ENCODE measurements at places on chromosomes 11 and 22.

- no peak for DNase-seq
These were observed 68.5 kb downstream of the SPATA19 start for GRCh38 chr11:133776671-133777367.

DNA sequence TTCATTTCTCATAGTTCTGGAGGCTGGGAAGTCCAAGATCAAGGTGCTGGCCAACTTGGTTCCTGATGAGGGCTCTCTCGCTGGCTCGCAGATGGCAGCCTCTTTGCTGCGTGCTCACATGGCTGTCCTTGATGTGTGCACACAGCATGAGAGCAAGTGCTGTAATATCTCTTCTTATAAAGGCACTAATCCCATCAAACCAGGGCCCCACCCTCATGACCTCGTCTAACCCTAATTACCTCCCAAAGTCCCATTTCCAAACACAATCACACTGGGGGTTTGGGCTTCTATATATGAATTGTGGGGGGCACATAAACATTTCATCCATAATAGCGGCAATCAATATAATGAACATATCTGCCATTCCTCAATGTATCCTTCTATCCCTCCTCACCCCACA is 1062.1 kb downstream of the BRD1 start:
- DNase-seq: no peak

- DNase-seq: no peak
These were observed 112.8 kb upstream of the CADM1 start for GRCh38 chr11:115616971-115617370.

DNA sequence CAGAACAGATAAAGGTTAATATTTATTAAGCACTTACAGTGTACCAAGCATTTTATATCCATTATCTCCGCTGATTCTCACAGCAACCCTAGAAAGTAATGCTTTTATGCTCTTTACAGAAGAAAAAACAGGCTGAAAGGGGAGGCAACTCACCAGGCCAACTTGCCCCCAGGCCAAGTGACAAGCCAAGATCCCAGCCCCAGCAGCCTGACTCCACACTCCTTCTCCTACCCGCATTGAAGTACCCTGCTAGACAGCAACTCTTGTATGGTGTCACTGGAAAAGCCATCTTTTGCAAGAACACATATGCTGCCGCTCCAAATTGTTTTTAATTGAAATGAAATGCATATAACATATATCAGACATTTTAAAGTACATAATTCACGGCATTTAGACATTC is 25.6 kb downstream of the SMCO4 start:
- DNase-seq: no peak

DNA sequence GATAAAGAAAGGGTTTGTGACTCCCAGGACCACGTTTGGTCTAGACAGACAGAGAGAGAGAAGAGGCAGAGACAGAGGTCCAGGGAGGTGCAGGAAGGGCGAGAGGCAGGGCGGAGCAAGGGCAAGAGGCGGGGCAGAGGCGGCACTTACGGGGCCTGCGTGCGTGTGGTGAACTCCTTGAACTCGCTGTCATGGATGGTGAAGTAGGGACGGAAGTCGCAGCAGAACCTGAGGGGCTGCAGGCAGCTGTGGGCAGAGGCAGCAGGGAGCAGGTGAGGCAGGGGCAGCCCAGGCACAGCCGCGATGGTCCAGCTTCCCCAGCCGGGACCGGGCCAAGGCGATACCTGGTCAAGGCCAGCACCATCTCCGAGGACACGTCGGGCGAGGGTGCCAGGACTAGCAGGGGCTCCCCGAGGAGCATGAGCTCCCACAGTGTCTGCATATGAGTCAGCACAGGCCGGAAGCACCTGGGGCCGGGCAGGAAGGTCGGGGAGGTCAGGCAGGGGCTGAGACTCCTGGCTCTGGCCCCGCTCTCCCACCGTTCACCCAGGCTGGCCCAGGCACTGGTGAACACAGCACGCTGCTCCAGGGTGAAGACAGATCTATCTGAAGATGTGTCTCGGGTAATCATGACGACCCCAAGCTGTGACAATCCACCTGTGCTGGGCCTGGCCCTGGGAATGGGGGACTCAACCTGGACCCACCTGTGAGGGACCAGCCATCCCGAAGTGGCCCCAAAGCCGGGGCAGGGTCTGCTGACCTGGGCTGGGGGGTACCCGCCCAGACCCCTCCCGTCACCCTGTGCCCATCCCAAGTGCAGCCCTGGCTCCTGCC is 7.2 kb upstream of the PLXNB2 start:
- peak; percentile 44 for DNase-seq

DNA sequence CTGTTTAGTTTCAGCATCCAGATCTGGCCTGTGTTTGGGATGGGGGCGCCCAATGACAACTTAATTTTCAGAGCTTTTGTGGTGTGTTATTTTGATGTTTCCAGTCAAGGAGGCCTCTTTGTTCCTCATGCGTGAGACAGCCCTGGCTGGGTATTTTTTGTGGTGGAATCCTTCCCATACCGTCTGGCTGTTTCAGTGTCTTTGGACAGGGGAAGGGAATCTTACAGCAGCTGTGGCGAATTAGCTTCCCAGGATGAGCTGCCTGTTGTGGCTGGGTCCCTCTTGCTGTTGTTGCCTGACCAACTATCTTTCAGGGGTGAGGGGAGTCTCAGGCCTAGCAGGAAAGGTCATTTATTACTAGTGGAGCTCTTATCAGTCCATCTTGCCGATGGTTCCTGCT is 138.8 kb downstream of the ARHGAP20 start:
- DNase-seq: no peak

GRCh38 chr22:37229012-37229804 is 14.9 kb downstream of the RAC2 start:
- no peak for DNase-seq

GRCh38 chr11:84247926-84248325 is 961.8 kb upstream of the CCDC90B start:
- no peak for DNase-seq

DNA sequence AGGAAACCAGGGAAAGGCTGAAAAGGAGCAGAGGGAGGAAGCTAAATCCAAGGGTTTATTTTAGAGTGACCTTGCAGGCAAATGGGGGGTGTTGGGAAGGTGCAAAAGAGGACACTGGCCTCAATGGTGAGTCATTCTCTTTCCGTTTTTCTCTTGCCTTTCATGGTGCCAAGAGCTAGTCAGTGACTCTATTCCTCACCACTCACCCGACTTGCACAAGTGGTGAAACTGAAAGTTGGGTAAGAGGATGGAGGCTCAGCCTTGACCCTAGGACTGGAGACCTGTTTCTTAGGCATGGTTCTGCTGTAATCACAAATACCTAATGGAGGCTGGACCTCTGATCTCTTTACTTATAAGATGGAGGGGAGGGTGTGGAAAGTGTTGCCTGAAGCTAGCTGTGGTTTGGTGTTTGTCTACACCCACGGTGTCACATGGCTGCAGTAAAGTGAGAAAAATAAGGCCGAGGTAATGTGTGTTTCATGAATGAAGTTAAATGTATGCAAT is 67.3 kb upstream of the CREB3L1 start:
- no peak for DNase-seq

GRCh38 chr22:40817737-40818136 is 1.4 kb downstream of the SLC25A17 start:
- no peak for DNase-seq

- no peak for DNase-seq
These were observed 68.1 kb downstream of the LRRC32 start for GRCh38 chr11:76602431-76602861.

- DNase-seq: no peak
These were observed 44.2 kb upstream of the LINC01488 start for GRCh38 chr11:69437001-69437875.

- DNase-seq: no peak
These were observed 4.0 kb downstream of the NLRX1 start for GRCh38 chr11:119172513-119172912.

DNA sequence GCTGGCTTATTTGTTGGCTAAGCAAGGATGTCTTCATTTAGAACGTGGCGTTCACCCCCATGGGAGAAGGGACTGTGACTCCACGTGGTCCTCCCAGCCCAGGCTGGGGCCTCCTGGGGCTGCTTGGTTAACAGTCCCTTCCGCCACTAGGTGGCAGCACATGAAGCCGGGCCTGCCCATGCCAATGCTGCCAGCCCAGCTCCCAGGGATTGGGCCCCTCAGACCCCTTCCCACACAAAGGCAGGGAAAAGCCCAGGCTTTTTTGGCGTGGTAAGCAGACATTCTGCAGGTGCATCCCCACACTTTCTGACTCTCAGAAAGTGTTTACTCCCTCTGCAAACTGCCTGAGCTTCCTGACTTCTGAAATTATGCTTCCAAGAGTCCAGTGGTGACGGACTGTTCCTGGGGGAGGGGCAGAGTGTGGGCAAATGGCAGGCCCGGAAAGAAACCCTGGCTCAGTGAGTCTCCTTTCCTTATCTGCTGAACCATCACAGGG is 3.1 kb downstream of the CBX6 start:
- peak; percentile 56 for DNase-seq

DNA sequence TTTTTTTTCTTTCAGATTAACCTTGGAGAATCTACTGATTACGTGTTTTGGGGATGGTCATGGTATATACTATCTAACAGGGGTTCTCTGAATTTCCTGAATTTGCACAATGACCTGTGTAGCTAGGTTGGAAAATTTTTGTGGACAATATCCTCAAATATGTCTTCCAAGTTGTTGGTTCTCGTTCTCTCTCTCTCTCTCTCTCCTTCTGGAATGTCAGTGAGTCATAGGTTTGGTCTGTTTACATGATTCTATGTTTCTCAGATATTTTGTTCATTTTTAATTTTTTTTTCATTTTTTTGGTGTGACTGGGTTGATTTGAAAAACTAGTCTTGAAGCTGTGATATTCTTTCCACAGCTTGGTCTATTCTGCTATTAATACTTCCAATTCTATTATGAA is 604.0 kb upstream of the ANO3 start:
- no peak for DNase-seq

- DNase-seq: no peak
These were observed 55.2 kb upstream of the MYEOV start for GRCh38 chr11:69238573-69239351.

GRCh38 chr11:71325418-71326327 is 73.3 kb upstream of the SHANK2 start:
- DNase-seq: no peak

GRCh38 chr11:58999291-58999680 is 60.0 kb downstream of the GLYATL1 start:
- no peak for DNase-seq

- DNase-seq: no peak
These were observed 81.2 kb upstream of the PRR5 start for GRCh38 chr22:44620841-44621257.

- DNase-seq: no peak
These were observed 7.7 kb downstream of the CCS start for GRCh38 chr11:66600631-66601233.

DNA sequence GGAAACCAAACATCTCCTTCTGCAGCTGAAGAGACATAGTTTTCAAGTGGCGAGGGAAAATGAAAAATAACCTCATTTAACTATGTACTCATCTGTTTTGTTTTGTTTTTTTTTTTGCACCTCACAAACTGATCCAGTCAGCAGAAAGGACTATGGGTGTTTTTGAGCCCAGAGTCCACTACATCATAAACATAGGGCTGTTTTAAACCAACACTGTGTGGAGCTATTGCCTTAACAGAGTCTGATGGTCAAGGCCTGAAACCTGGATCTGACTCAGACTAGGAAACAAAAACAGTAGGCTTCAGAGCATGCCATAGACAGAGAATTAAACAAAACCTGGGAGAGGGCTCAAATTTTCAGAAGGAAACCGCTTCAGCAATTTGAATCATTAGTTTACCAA is 99.3 kb upstream of the FSHB start:
- DNase-seq: no peak

- DNase-seq: no peak
These were observed 516 bp downstream of the LRFN4 start for GRCh38 chr11:66857234-66857926.

DNA sequence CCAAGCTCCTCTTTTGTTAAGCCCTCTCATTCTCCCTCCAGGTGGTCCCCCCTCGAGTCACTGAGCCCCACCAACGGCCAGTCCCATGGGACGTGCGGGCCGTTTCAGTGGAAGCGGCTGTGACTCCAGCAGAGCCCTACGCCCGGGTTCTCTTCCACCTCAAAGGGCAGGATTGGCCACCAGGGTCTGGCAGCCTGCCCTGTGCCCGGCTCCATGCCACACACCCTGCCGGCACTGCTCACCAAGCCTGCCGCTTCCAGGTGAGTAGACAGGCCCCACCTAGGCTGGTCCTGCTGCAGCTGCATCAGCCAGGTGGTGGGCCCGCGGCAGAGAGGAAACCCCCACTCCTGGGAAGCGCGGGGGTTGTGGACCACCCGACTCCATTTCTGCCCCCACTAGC is 3.3 kb downstream of the TMEM132A start:
- DNase-seq: no peak

DNA sequence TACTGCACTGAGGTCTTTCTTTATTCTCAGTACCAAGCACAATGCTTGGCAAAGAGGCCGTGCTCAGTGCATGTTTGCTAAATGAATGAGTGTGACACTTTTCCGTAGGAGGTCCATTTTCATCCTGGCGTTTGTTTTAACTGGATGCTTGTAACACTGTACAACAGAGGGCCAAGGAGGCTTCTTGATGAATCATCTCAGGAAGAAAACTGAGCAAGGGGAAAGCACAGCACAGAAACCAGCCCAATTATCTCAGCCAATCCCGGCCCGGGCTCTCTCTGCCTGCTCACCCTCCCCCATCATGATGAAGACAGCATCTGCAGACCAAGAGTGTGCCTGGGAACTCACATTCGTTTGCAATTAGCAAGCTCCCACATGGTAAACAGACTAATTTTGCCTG is 570.3 kb downstream of the OPCML start:
- DNase-seq: no peak

DNA sequence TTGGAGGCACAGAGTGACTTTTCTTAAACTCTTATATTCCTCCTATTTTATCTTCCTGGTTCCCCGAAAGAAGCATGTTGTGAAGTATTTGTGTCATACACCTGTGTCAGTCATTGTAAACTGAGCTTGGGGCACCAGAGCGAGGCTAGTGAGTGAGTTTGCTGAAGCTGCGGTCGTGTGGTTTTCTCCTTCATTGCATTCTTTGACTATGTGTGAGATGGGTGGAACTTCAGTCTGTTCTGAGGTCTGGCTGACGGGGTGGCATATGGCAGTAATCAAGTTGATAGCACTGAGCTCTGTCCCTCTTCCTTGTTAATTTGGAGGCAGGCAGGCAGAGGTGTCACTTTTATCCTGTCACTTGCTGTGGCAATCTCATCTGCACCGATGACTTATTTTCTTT is 4.2 kb downstream of the VPS26B start:
- DNase-seq: no peak

- no peak for DNase-seq
These were observed 11.8 kb downstream of the SCYL1 start for GRCh38 chr11:65536412-65537295.

GRCh38 chr11:129273944-129274711 is 82.0 kb upstream of the ARHGAP32 start:
- DNase-seq: no peak
